ENCODE measurements at places on chromosomes 12 and 14. TPM values are rescaled to one million over a fixed set of nuclear protein-coding genes. Genes with fewer than 3 reads are reported as not detected.

GRCh38 chr14:33163600-33163999 is 224.9 kb downstream of the NPAS3 start:
- DNase-seq = peak; percentile 51

FBXO34 gene
- total RNA-seq = 37.5 TPM

- DNase-seq = no peak
Observed at GRCh38 chr12:66863276-66863675, 184.4 kb upstream of the GRIP1 start.

DNA sequence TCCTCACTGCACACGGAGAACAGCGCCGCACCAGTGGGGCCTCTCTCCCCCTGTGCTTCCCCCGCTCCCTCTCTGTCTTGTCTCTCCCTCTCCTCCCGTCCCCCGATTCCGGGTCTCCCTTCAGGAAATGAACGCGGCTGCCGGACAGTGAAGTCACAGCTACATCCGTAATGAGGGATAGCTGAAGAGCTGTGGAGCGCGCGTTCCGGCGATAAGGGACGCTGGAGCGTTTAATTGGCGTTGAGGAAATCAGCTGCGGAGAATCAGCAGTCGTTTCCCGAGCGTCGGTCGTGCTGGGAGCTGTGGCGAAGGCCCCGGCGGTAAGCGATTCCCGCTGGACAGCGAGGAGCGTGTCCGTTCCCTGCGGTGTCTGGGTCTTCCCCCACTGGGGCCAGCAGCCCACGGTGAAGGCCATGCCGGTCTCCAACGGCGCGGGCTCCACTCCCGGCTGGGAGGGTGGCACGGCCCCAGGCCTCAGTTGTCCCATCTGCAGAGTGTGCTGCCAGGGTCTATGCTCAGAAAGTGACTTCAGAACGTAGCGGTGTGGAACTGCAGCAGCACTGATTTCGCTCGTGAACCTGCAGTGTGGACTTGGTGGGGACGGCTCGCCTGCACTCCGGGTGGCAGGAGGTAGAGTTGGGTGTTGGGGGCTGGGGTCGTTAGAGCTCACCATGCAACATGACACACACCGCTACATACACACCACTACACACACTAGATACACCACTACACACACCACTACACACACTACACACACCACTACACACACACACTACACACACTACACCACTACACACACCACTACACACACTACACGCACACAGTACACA is 10.9 kb downstream of the NOC4L start:
- no peak for DNase-seq

DNA sequence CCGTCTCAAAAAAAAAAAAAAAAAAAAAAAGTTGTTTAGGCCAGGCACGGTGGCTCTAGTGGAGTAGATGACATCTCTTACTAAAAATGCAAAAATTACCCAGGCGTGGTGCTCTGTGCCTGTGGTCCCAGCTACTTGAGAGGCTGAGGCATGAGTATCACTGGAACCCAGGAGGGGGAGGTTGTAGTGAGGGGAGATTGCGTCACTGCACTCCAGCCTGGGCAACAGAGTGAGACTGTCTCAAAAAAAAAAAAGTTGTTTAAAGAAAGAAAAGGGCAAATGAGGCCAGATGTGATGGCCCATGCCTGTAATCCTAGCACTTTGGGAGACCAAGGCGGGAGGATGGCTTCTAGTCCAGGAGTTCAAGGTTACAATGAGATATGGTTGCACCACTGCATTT is 36.6 kb upstream of the SPPL3 start:
- no peak for DNase-seq

- DNase-seq = no peak
Observed at GRCh38 chr14:75835156-75835725, 146.6 kb downstream of the TGFB3 start.

DNA sequence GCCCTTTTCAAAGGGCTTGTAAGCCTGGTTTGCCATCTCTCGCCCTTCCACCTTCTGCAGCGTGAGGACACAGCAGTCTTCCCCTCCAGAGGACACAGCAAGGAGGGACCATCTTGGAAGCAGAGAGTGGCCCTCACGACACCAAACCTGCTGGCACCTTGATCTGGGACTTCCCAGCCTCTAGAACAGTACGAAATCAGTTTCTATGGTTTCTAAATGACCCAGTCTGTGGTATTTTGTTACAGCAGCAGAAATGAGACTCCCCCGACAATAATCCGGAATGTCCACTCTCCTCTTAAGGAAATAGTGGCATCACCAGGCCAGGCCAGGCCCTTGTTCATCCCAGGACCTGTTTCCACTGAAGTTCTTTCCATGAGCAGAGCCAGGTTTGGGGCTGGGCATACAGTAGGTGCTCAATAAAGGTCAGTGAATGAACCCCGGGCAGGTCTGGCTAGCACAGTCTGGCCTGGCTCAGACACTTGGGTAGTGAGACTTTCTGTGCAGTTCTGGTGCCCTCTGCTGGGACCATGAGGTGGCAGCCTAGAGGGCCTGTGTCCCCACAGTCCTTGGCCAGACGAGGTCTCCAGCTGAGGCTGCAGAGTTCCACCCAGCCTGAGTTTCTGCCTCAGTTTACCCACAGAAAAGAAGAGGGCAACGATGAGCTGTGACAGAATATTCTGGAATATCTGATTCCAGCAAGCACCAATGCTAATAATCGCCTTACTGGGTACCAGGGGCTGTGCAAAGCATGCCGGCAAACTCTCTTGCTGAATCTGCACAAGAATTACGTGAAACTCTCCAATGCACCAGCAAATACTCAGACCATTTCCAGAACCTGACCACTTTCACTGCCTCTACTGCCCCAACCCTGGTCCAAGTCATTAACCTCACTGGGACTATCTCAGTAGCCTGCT is 14.0 kb downstream of the ABCB9 start:
- no peak for DNase-seq

GRCh38 chr12:31317471-31318395 is 8.2 kb downstream of the SINHCAF start:
- DNase-seq = peak; percentile 9

- no peak for DNase-seq
Observed at GRCh38 chr12:1289371-1290155, 298.5 kb downstream of the ERC1 start.

GPR135 gene
- total RNA-seq = 6.0 TPM

DNA sequence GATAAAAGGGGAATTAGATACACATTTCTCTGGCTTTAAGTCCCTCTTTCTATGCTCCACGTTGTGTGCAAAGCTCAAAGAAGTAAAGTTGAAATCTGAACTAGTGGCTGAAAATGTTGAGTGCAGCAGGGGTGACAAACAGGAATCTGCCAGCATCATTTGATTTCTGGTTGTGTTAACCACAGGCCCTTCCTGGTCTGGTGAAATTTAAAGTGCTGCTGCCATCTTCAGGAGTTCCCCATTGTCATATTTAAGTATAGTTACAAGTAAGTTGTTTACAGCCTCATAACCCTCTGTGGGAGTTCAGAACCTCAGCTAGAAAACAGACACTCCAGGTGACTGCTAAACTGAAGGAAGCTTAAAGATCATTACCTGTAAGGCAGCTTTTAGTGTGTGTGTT is 90.9 kb upstream of the CCDC196 start:
- DNase-seq = peak; percentile 78

- no peak for DNase-seq
Observed at GRCh38 chr12:47223848-47224213, 144.1 kb upstream of the AMIGO2 start.

- no peak for DNase-seq
Observed at GRCh38 chr12:63389211-63389610, 238.2 kb upstream of the AVPR1A start.

- no peak for DNase-seq
Observed at GRCh38 chr14:93914278-93914677, 12.9 kb upstream of the FAM181A start.

GRCh38 chr12:31236998-31237637 is 88.8 kb downstream of the SINHCAF start:
- DNase-seq = no peak

- DNase-seq = no peak
Observed at GRCh38 chr12:54060975-54061778, 7.5 kb downstream of the HOXC4 start.

DNA sequence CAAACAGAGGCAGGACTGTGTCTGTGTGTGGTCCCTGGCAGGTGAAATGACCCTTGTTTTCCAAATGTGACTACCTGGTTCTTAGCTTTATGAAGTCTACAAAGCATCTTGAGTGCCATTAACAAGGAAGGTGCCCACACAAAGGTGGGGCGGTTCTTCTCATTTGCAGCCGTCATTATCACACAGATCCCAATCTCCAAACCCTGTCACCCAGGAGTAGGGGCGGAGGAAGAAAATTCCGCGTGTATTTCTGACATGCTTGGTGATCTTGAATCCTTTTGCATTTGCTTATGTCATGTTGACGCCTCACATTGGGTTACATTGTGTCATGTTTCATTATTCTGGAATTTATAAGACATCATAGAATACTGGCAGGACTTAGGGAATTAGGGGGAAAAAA is 277.3 kb downstream of the VRK1 start:
- no peak for DNase-seq

DNA sequence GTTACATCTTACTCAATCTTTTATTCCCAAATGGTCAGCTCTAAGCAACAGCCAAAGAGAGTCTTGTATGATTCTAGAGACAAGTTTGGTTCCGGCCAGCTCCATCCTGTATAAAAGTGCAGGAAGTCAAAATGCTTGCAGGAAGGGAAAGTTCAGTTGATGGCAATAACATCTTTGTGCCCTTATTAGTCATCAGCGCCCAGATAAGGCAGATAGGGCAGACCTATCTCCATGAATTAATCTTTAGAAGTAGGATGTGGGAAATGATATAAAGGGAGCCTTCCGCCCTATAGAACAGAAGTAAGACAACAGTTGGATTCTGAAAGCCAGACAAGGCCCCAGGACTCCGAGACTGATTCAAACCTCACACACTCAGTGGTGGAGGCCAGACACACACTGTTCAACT is 6.4 kb downstream of the GNS start:
- DNase-seq = no peak

ADCY4 gene
- total RNA-seq = 3.5 TPM

AQP6 gene
- 2.3 TPM for total RNA-seq

DNA sequence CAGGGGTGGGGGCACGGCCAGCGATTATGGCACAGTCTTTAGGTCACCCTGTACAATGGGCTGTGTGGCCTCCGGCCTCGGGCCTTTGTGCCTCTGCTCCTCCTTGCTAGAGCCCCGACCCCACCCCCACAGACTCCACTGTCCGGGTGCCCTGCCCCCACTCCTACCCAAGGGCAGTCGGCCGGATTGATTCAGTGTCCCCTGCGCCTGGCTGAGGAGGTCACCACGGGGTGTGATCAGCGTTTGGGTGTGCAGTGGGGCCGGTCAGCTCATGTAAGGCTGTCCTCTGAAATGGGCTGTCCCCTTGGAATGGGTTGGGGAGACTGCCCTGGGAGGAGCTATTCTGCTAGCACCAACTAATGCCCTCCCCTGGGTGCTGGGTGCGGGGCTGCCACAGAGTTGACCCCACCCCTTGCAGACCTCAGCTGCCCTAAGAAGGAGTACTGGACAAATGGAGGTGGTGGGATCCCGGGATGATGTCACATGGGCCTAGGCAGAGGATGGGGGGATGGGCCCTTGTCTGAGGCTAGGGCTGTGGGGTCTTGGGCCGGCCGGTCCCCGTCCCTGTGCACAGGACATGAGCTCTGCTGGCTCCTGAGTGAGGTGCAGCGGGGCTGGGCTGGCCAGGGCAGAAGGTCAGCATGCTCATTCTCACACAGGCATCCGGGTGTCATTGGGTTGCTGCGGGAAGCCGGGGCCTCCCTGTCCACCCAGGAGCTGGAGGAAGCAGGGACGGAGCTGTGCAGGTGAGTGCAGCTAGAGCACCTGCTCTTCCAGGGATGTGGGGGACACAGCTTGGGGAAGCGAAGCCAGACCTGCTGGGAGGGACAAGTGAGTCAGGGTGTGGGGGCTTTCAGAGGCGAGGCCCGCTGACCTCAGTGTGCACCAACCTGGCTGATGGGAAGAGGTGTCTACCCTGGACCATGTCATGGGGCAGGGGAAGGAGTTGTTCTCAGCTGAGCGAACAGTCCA is 23.4 kb downstream of the ASPG start:
- DNase-seq = no peak

WDR20 gene
- 29.5 TPM for total RNA-seq

GRCh38 chr12:76936275-76937193 is 57.7 kb upstream of the CSRP2 start:
- DNase-seq = no peak

RPL10L gene
- total RNA-seq = not detected

COX8C gene
- not detected for total RNA-seq

- no peak for DNase-seq
Observed at GRCh38 chr14:99930420-99931274, 134.6 kb upstream of the EVL start.

DNA sequence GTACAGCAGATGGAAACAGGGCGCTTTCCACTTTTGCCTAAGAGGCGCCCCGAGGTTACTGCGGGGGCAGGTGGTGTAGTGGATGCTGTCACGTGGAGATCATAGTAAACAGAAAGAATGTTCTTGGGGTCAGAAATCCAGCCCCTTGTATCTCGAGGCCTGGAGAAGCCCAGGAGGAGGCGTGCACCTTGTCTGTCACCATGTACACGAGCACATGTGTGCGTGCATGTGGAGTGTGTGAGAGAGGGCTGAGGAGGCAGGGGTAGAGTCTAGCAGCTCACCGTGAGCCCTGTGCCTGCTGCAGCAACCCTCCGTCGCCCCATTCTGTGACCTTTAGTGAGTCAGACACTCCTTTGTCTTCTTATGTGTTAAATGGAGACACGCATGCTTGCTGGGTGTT is 59.0 kb downstream of the CACNA1C start:
- DNase-seq = no peak

DNA sequence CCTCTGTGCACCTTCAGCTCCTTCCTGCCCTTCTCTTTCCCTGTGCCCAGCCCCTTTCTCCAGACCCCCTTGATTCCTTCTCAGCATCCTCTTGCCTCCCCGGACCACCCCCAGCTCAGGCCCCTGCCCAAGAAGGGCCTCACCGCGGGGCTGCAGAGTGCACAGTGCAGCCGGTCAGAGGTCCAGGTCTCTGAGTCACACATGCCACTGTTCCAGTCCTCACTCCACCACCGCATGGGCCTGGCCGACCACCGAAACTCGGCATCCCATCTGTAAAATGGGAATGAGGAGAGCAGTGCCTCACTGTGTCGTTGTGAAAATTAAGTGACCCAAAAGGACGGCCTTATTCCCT is 13.3 kb downstream of the BDKRB1 start:
- DNase-seq = no peak

- DNase-seq = peak; percentile 20
Observed at GRCh38 chr14:77883131-77883846, 83.4 kb downstream of the ADCK1 start.

DNA sequence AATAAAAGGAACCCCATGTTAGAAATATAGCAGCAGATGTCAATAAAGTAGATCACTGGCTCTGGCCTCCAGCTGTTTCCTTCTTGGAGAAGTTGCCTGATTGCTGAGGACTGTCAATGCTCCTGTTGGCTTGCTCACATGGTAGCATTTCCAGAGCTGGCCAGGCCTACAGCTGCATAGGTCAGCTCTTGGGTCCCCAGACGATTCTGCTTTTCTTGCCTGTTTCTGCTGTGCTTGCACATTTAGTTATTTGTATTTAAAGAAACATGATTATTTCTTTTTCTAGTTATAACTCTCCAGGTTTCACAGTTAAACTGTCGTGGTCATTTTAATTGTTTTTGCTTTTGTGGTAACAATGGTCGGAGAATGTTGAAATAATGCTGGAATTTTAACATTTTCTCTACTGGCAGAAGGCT is 7.2 kb downstream of the NAV3 start:
- no peak for DNase-seq

Data from spinal cord (tissue), 10 donors.